ENCODE measurements at places on chromosomes 11 and 22. TPM values are rescaled to one million over a fixed set of nuclear protein-coding genes. Genes with fewer than 3 reads are reported as not detected.

DNA sequence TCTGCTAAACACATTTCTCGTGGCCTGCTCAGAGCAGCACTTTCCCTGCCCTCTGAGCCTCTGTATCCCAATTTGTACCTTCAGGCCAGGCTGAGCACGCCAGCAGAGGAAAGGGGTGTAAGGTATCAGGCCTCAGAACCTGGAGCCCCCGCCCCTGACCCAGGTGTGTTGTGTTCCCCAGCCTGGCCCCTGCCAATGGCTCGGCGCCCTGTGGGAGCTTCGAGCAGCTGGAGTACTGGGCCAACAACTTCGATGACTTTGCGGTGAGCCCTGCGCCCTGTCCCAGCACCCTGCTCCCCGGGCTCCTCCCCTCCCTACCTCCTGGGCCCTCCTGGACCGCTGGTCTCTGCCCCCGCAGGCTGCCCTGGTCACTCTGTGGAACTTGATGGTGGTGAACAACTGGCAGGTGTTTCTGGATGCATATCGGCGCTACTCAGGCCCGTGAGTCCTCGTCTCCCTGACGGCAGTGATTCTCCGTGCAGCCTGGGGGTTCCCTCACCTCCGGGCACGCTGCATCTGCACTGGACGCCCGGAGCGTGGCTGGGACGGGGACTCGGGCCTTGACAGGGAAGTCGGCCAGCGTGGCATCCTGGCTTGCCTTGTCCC is 36.9 kb downstream of the TPCN2 start:
- DNase-seq: no peak

DNA sequence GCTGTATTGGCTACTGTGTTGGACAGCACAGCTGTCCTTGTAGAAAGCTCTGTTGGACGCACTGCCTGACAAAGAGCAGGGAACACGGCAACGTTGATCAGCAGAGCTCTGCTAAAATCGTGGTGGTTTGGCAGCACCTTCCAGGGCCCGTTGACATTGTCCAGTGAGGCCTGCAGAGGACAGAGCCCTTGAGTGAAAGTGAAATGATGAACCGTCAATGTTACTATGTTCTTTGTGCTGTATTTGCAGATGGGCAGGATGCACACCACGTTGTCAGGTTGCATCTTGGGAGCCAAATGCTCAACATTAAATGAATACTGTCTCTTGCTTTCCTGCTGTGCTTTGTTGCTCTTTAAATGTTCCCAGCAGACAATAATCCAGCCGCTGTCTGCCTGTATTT is 69.7 kb downstream of the NELL1 start:
- DNase-seq: no peak

Gene PGA5
- total RNA-seq: 0.82 TPM

DNA sequence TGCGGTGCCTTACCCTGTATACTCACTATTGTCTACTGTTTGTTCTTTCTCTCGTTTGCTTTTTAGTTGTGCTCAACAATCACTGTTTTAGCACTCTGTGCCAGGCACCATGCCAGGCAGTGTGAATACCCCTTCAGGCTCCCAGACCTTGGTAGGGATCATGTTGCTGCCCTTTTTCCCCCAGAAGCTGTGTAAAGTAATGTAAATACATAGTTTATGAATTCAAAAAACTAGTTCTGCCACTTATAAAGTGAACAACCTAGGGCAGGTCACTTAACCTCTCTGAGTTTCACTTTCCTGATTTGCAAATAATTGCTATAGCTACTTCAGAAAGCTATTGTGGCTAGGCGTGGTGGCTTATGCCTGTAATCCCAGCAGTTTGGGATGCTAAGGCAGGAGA is 81.0 kb upstream of the CTSC start:
- no peak for DNase-seq

GRCh38 chr11:105000797-105001196 is 22.2 kb downstream of the CASP5 start:
- no peak for DNase-seq

DNA sequence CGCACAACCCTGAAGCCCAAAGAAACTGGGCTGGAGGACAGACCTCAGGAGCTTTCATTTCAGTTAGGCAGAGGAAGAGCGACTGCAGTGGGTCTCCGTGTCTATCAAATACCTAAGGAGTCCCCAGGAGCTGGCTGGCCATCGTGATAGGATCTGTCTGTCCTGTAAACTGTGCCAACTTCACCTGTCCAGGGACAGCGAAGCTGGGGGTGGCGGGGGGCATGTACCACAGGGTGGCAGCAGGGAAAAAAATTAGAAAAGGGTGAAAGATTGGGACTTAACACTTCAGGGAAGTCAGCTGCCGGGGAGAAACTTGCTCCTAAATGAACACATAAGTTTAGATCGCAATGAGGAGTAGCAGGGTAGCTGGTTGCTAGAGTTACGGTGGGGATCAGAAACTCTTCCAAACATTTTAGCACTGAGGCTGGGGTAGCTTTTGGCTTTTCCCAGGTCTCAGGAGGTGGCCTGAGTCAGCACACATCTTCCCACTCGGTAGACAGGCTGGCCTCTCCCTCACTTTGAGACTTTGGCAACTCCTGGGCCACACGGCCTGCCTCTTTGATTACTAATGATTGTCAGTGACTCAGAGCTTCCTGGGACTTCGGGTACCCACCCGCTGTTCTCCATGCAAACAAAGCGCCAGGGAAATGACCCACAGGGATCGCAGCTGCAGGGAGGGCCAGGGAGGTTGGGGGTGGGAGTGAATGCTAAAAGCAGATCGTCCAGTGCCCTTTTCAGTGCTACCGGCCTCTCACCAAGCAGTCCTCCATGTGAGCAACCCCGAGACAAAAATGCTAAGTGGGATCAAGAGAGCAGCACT is 2.9 kb upstream of the MTFP1 start:
- no peak for DNase-seq

- DNase-seq: no peak
These were observed 41.9 kb upstream of the TSPAN18 start for GRCh38 chr11:44684859-44685281.

Measured in frontal cortex (tissue), 4 donors.